Neural crest cell (in vitro differentiated cells): ENCODE measurements at places on chromosomes 12 and 14. TPM values are rescaled to one million over a fixed set of nuclear protein-coding genes. Genes with fewer than 3 reads are reported as not detected.
A peak's percentile ranks its signal among the peaks of the same experiment; 100 is the strongest.

DNA sequence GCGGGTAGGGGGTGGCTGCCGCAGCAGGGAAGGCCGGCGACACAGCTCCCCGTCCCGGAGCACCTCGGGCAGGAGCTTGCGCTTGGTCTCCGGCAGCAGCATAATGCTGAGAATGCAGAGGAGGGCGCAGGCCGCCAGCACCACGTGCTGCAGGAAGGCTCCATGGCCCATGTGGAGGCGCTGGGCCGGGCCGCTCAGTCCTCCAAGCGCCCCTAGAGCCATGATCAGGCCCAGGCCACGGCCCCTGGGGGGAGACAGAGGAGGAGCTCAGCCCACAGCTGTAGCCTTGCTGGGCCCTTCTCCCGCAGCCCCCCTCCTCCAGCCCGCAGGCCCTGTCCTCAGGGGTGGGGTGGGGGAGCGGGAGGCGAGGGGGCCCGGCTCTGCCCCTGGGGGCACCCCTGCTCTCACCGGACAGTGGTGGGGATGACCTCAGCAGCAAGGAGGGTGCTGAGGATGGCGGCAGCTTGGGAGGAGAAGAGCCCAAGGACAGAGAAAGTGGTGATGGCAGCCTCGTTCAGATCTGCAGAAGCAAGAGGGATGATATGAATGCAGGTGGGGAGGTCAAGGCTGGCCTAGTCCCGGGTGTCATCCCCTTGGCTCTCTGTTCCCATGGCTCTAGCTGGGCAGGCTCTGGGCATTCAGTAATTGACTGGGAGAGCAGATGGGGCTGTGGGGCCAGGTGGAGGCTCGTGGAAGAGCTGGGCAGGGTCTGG lies 5.8 kb downstream of the SLC22A17 start:
- no peak overlapping the region for H3K27ac ChIP-seq
- H3K36me3 ChIP-seq: peaks cover 11% of the 10 kb centered on the region
- peaks cover 15% of the 10 kb centered on the region for H3K27me3 ChIP-seq

- H3K27me3 ChIP-seq: peaks cover 6% of the 10 kb centered on the region
- H3K27ac ChIP-seq: peak overlapping the region; percentile 75
- no peak overlapping the region for H3K4me3 ChIP-seq
- DNase-seq: no peak
Observed at GRCh38 chr12:55955800-55956508, 9.9 kb downstream of the PMEL start.

DNA sequence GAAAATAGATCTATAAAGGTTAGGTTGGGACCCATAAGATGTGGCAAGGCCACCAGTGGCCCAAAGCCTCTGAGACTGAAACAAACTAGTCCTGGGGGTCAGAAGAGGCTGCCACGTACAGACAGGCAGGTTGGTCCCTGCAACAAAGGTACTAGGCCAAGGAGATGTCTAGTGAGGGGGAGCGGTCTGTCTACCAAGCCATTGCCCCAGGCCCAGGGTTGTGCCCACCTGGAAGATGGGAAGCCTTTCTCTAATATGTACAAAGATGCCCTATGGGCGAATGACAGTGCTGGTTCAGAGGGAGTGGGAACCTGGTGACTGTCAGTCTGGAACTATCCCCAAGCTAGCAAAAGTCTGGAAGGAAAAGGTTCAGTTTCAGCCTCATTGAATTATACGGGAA lies 233.2 kb downstream of the RBM19 start:
- no peak overlapping the region for H3K4me3 ChIP-seq
- H3K27ac ChIP-seq: no peak overlapping the region
- no peaks in the 10 kb centered on the region for H3K4me1 ChIP-seq
- DNase-seq: no peak
- H3K36me3 ChIP-seq: no peaks in the 10 kb centered on the region
- peaks cover 74% of the 10 kb centered on the region for H3K27me3 ChIP-seq

DNA sequence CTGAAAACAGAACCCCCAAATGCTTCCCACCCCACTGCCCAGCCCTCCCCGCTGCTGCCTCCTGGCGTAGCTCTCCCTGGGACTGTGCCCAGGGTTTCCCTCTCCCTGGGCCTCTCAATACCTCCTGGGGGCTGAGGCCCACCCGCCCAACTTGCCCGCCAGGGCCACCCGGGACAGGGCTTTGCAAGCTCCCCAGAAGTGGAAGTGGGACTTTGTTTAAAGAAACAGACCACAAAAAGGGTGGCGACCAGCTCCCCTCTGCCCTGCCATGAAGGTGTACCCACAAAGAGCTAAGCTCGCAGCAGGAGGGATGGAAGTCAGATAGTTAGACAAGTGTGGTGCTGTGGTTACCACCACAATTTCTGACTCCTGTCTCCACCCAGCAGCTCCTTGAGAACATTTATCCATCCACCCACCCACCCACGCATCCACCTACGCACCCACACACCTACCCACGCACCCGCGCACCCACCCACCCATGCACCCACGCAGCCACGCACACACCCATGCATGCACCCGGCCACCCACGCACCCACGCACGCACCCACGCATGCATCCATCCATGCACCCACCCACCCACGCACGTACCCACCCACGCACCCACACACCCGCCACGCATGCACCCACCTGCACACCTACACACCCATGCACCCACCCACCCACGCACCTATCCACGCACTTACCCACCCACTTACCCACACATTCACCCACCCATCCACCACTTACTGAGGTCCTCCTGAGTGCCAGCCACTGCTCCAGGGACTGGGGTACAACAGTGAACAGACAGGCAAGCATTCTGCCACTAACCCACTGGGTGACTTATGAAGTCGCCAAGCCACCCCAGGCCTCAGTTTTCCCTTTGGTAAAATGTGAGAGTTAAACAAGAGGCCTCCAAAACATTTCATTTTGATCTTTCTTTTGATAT lies 127.3 kb downstream of the SCARB1 start:
- H3K27ac ChIP-seq: no peak overlapping the region
- no peak for DNase-seq
- no peaks in the 10 kb centered on the region for H3K36me3 ChIP-seq
- peaks cover 55% of the 10 kb centered on the region for H3K4me1 ChIP-seq

- H3K4me3 ChIP-seq: no peak overlapping the region
- peaks cover 12% of the 10 kb centered on the region for H3K27me3 ChIP-seq
- no peak overlapping the region for H3K27ac ChIP-seq
- DNase-seq: no peak
Observed at GRCh38 chr12:72006766-72007165, 68.1 kb downstream of the TPH2 start.

DNA sequence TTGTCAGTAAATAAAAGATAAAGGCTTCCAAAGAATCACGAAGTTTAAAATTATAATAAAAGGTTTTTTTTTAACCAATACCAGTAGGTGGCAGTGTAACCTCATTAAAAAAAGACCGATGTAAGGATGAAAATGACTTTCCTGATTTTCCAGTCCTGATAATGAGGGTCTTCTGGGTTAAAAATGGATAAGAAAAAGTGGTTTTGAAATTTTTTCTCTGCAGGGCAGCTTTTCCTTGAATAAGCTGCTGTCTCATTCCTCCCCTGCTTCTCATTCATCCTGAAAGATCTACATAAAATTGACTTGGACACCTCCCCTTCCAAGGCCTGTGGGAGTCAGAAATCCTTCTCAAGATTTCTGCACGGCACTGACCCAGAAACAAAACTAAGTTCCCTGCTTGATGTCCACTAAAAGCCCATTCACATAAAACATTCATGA lies 58.9 kb upstream of the FBXO33 start:
- no peak overlapping the region for H3K4me3 ChIP-seq
- H3K36me3 ChIP-seq: peaks cover 7% of the 10 kb centered on the region
- DNase-seq: no peak
- H3K4me1 ChIP-seq: peaks cover 23% of the 10 kb centered on the region

DNA sequence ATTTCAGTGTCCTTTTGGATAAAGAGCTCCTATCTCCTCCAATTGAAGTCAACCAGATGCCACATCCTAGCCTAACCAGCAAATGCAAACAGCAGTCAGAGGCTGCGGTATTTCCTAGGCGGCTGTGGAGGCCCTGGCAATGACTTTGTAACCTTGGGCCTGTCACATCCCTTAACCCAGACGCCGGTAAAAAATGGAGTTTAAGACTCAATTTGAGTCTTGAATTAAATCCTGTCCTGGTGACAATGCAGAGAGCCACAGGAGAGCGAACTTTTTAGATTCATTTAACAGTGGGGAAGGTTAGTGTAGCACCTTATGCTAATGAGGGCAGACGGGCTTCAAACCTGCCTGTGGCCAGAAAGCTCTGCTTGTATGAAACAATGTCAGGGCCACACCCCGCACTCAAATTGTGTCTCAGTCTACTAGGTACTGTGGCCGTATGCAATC lies 1.3 kb downstream of the C12orf75 start:
- H3K27ac ChIP-seq: no peak overlapping the region
- H3K4me3 ChIP-seq: peak overlapping the region; percentile 83
- peaks cover 48% of the 10 kb centered on the region for H3K4me1 ChIP-seq
- no peaks in the 10 kb centered on the region for H3K27me3 ChIP-seq

DNA sequence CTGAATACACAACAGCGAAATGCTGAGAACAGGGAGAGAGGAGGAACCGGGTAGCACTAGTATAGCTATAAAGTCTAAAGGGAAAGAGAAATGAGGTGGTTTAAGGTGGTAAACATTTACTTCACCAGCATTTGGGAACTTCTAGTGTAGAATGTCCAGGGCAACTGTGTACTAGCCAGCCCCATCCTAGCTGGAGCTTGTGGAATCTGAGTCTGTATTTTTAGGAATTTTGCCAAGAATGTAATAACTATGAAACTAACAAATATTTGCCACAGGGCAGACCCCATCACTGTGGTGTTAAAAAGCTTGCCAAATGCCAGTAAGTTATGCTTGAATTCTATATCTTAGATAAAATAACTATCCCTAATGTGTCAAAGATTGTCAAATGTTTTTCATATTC lies 398.9 kb upstream of the MIS18BP1 start:
- DNase-seq: no peak
- no peaks in the 10 kb centered on the region for H3K27me3 ChIP-seq
- no peaks in the 10 kb centered on the region for H3K4me1 ChIP-seq
- no peak overlapping the region for H3K27ac ChIP-seq
- H3K36me3 ChIP-seq: no peaks in the 10 kb centered on the region
- H3K4me3 ChIP-seq: no peak overlapping the region

DNA sequence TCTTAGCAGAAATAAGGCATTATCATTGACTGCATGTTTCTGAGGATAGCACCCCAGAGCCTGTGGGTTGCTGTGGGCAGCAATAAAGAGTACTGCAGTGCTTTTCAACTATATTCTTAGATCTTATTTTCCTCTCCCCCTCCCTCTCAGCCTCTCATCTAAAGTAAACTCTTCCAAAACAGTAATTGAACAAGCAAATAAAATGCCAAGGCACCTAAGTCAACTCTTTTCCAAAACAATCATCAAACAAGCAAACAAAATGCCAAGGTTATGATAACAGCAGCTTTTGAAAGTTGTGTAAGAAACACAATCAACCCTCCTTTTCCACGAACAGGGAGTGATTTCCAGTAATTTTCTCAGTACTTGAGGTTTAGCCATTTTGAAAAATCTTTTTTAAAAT lies 1542.6 kb downstream of the AACS start:
- no peaks in the 10 kb centered on the region for H3K36me3 ChIP-seq
- no peaks in the 10 kb centered on the region for H3K27me3 ChIP-seq
- no peak overlapping the region for H3K27ac ChIP-seq
- no peak overlapping the region for H3K4me3 ChIP-seq
- H3K4me1 ChIP-seq: no peaks in the 10 kb centered on the region
- DNase-seq: no peak

- H3K27ac ChIP-seq: peak overlapping the region; percentile 63
- DNase-seq: peak; percentile 85
- H3K4me1 ChIP-seq: peaks cover 15% of the 10 kb centered on the region
- no peaks in the 10 kb centered on the region for H3K36me3 ChIP-seq
- H3K4me3 ChIP-seq: peak overlapping the region; percentile 91
- peaks cover 88% of the 10 kb centered on the region for H3K27me3 ChIP-seq
Observed at GRCh38 chr14:60514741-60515491, 6.0 kb downstream of the SIX6 start.

- no peaks in the 10 kb centered on the region for H3K36me3 ChIP-seq
- H3K27me3 ChIP-seq: no peaks in the 10 kb centered on the region
- DNase-seq: no peak
Observed at GRCh38 chr12:77299910-77300669, 234.7 kb upstream of the E2F7 start.

- H3K27ac ChIP-seq: no peak overlapping the region
- H3K36me3 ChIP-seq: peaks cover 11% of the 10 kb centered on the region
- DNase-seq: no peak
- H3K4me3 ChIP-seq: no peak overlapping the region
- H3K4me1 ChIP-seq: no peaks in the 10 kb centered on the region
- H3K27me3 ChIP-seq: no peaks in the 10 kb centered on the region
Observed at GRCh38 chr12:113373969-113374368, 15.6 kb downstream of the PLBD2 start.

- DNase-seq: no peak
- H3K4me3 ChIP-seq: no peak overlapping the region
- peak overlapping the region; percentile 87 for H3K27ac ChIP-seq
- peaks cover 39% of the 10 kb centered on the region for H3K27me3 ChIP-seq
Observed at GRCh38 chr12:53101266-53101665, 2.0 kb upstream of the SOAT2 start.

- peaks cover 14% of the 10 kb centered on the region for H3K36me3 ChIP-seq
- DNase-seq: no peak
- H3K4me1 ChIP-seq: no peaks in the 10 kb centered on the region
- peaks cover 18% of the 10 kb centered on the region for H3K27me3 ChIP-seq
- no peak overlapping the region for H3K4me3 ChIP-seq
Observed at GRCh38 chr12:57694459-57695019, 607 bp downstream of the OS9 start.

- peaks cover 34% of the 10 kb centered on the region for H3K27me3 ChIP-seq
- no peak overlapping the region for H3K27ac ChIP-seq
- peaks cover 31% of the 10 kb centered on the region for H3K4me1 ChIP-seq
- DNase-seq: no peak
- no peak overlapping the region for H3K4me3 ChIP-seq
Observed at GRCh38 chr12:124317400-124317799, 22.5 kb downstream of the RFLNA start.

- no peaks in the 10 kb centered on the region for H3K36me3 ChIP-seq
- DNase-seq: no peak
- H3K27ac ChIP-seq: no peak overlapping the region
Observed at GRCh38 chr14:65301862-65302539, 110.5 kb upstream of the FUT8 start.

DNA sequence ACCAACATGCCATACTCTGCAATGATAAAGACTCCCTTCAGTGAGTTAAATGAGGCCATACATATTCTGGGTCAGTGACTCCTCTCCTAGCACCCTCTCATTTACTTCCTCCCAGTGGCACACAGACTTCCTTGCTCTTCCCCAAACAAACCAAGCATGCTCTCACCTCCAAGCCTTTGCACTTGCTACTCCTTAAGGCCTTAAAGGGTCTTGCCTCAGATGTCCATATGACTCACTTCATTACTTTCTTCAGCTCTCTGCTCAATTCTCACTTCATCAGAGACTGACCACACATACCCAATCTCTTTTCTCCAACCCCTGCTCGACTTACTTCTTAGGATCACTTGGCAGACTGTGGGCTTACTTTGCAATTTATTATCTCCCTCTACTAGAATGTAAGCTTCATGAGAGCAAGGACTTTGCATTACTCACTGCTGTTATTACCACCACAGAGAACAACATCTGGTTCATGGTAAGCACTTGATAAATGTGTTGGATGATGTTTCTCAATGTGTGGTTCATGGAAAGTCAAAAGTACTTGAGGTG lies 22.8 kb downstream of the DDX24 start:
- H3K27me3 ChIP-seq: no peaks in the 10 kb centered on the region
- H3K4me3 ChIP-seq: no peak overlapping the region
- H3K4me1 ChIP-seq: peaks cover 14% of the 10 kb centered on the region
- no peak for DNase-seq
- peak overlapping the region; percentile 41 for H3K27ac ChIP-seq
- peaks cover 32% of the 10 kb centered on the region for H3K36me3 ChIP-seq

TM9SF1 gene
- total RNA-seq: 45.6 and 47.4 TPM in 2 replicates

PLEKHA5 gene
- total RNA-seq: 39.2 and 39.8 TPM in 2 replicates

LRIG3 gene
- 24.5 and 27.7 TPM in 2 replicates for total RNA-seq

ERG28 gene
- total RNA-seq: 38.8 and 38.9 TPM in 2 replicates

FGFR1OP2 gene
- 43.2 and 44.1 TPM in 2 replicates for total RNA-seq

KLRG1 gene
- 5.8 and 7.0 TPM in 2 replicates for total RNA-seq

RAD51B gene
- total RNA-seq: 14.6 and 16.7 TPM in 2 replicates
